Fibroblast of skin of right biceps (primary cell): ENCODE measurements at places on chromosomes 1 and 21.

DNA sequence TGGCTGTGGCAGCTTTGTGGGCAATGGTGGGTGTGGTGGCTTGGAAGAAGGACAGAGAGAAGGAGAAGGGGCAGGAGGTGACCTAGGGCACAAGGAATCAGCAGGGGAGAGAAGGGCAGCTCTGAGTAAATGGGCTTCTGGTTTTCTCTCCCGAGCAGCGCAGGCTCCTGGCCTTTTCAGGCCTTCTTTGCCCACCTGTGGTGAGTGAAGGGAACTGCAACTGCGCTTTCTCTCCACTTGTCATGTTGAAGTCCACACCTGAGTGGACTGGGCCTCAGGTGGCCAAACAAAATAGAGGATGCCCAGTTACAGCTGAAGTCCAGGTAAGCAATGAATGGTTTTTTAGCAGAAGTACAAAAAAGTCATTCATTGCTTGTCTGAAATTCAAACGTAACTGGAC lies 29.4 kb upstream of the KCNA10 start:
- DNase-seq: no peak

DNA sequence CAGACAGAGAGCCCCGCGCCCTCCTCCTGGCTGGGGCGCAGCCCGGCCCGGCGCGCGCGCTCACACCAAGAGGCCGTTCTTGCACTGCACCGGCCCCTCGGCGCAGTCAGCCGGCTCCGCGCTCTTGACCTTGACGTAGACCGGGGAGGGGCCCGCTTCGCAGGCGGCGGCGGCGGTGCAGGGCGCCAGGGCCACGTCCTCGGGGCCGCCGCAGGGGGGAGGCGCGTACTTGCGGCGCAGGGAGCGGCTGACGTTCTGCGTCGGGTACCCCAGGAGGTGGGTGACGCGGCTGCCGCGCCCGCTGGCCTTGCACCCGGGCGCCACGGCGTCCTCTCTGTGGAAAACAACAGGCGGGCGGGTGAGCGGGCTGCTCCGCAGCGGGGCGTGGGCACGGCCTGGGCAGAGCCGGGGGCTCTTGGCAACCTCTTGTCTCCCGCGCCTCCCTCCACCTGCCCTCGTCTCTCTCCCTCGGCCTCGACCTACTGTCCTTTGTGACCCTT lies 7.7 kb downstream of the VSIG8 start:
- peak; percentile 82 for DNase-seq

DNA sequence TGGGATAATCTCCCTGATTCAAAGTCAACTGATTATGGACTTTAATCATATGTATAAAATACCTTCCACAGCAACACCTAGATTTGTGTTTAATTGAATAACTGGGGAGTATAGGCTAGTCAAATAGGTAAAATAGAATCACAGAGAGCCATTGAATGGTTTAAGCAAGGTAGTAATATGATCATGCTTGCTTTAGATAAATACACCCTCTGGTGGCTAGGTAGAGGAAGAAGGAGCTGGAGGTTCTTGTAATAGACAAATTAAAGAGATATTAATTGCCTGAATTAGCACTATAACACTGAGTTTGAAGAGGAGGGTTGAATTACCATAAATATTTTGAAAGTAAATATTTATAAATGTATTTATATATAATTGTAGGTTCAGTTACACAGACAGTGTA lies 40.3 kb downstream of the DIRAS3 start:
- DNase-seq: peak; percentile 28

- DNase-seq: peak; percentile 57
Measured at GRCh38 chr1:22387919-22388580, 63.6 kb upstream of the ZBTB40 start.

DNA sequence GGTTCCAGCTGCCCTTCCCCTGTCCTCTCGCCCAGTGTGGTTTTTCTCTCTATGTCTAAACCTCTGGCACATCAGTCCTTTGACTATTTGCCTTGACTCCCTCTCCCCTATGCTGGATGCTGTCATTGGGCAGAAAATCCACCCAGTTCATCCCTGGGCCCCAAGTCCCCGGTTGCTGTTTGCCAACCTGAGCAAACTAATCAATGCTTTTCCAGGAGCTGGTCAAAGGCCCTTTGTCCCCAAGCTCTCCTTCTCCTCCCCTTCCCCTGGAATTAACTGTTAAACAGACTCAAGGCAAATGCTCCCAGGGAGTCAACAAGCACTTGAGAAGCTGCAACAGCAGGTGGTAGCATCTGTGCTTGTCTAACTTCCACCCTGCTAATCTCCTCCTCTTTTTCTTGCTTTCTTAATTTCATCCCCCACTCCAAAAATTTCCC lies 102.7 kb downstream of the LMX1A start:
- no peak for DNase-seq

- no peak for DNase-seq
Measured at GRCh38 chr1:180143359-180143758, 11.3 kb upstream of the QSOX1 start.
